ENCODE measurements at places on chromosomes 7 and 10.

DNA sequence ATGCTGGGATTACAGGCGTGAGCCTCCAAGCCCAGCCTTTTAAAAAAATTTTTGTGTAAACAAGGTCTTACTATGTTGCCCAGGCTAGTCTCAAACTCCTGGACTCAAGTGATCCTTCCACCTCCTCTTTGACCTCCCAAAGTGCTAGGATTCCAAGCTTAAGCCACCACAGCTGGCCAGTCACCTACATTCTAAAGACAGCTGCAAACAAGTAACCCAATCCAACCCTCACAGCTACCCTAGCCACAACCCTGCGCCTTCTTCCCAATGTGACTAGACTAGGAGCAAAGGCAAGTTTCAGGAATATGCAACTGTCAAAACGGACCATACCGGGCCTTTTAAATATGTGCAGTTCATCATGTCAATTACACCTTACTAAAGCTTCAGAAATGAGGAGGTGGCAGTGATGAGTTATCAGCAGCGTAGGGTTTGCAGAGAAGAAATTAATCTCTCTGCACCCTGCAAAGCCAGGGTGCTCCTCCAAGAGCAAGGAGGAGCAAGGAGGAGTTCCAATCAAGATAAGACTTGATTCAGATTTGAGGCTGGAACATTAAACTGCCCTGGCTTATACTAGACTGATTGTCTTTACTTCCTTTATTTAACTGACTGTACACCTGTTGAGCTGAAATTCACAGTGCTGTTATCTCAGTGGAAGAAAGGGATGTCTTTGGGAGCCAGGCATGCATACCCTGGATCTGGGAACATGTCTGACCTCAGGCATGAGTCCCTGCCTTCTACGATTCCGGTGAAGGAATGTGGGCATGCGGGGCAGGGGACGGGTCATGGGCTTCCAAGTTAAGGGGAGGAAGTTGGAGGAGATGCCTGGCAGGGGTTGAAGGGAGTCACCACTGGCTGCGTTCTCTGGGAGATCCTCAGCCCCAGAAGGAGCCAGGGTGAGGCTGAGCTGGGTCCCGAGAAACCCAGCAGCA is 15.5 kb upstream of the TMEM120A start:
- DNase-seq = no peak

- DNase-seq = no peak
These were observed 7.4 kb upstream of the ZNF33A start for GRCh38 chr10:38003026-38003425.

- peak; percentile 94 for DNase-seq
These were observed 7.8 kb downstream of the ITPRIP start for GRCh38 chr10:104330168-104331110.

GRCh38 chr7:21373031-21373430 is 54.9 kb upstream of the SP4 start:
- no peak for DNase-seq

DNA sequence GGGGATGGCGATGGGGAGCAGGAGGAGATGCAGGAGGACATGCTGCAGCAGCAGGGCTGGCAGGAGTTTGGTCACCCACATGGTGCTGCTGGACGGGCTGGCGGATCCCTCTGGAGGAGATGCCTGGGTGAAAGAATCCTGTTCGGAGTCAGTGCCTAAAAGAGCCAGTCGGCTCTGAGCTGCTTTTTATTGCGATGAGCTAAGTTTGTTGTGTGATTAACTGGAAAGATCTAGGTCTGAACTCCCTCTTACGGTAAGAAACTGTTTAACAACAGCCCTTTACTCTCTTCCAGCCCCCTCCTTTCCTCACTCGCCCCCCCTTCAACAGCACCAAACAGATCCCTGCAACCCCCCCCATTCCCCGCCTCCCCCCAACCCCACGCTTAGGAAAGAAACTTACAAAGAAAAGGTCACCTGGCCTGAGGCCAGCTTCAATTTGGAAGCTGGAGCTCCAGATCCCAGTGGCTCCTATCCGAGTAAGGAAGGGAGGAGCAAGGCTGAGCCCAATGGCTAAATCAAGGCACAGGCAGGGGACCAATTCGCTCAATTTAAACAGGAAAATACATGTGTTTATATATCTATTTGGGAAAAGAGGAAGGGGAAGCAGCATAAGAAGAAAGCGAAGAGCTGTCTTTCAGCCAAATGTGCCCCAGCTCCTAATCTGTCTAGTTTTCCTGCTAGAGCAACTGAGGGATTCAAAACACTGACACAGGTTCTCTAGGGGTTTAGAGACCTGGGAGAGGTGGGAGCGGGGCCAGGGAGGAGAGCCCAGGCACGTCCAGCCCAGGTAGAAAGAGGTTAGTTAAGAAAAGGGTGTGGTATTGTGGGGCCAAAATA is at the start of gene HGF:
TSS of gene HGF (minus strand) at position 157 of the 837 bp plus-strand sequence. CDS start at position 81, 76 bp downstream.
- DNase-seq = peak; percentile 63

GRCh38 chr7:47379629-47380324 is 202.1 kb downstream of the TNS3 start:
- peak; percentile 76 for DNase-seq

DNA sequence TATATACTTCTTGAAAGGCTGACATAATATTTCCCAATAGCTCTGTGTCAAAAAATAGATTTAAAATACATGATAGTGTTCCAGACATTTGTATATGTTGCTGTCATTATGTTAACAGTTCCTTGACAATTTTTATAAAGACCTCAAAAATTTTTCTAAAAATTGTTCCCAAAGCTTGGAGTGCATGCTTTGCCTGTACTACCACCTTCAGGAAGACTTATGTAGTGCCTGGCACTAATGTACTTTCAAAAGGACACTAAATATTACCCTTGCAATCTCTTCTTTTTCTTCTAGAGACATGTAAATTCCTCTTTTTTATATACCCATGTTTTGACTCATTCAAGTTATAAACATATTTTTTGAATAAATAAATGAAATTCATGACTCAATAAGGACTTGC is 48.0 kb upstream of the SP8 start:
- DNase-seq = no peak

- peak; percentile 87 for DNase-seq
These were observed 39.0 kb downstream of the TET1 start for GRCh38 chr10:68598978-68599770.

- DNase-seq = no peak
These were observed 12.3 kb downstream of the DDIT4 start for GRCh38 chr10:72285972-72286521.

- DNase-seq = no peak
These were observed 80.7 kb downstream of the SPDYE5 start for GRCh38 chr7:75572814-75573213.
